Omental fat pad (tissue), 4 donors: ENCODE measurements at places on chromosomes 5 and 9.

DNA sequence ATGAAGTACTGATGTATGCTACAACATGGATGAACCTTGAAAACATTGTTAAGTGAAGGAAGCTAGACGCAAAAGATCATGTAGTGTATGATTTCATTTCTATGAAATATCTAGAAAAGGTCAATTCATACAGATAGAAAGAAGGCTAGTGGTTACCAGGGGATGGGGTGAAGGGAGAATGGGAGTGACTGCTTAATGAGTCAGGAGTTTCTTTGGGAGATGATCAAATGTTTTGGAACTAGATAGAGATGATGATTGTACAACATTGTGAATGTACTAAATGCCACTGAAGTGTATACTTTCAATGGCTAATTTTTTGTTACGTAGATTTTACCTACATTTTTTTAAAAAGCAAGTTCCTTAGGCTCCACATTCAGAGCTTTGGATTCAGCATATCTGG, 14.9 kb upstream of the DELE1 start:
- DNase-seq: no peak

DNA sequence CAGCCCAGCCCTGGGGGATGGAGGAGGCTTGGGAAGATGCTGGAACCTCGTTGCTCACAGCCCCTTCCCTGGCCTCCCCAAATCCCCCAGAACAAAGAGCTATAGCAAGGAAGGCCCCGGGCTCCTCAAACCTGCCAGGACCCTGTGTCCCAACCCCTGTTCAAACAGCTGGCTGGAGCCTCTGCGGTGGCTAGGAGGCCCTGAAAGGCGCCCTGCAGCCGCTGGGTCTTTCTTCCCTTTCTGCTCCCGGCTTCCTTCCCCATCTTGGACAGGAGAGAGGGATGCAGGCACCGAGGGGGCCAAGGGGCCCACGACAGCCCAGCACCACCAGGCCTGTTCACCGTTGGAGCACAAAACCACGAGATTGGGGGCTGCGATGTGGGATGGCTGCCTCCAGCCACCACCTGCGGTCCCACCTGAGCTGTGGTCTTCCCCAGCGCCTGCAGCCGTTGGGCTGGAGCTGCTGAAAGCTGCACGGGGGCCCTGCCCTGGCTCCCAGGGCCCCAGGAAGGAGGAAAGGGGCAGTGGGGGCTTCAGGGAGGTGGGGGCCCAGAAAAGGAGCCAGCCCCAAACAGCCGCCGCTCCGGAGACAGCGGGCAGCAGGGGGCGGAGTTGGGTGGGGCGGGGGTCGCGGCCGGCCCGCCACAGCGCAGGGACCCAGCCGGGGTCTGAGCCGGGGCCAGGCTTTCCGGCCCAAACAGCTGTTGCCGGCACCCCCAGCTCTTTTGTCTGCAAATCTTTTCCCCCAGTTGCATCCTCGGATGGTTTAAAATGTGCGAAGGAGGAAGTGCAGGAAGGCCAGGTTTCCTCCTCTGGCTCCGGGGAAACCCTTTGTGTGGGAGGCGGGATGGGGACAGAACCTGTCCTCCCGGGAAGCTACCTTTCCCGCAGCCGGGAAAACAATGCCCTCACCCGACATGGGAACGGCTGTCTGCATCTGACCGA, 16.1 kb downstream of the NOTCH1 start:
- no peak for DNase-seq

GRCh38 chr9:120138955-120139354, 441.0 kb downstream of the CDK5RAP2 start:
- DNase-seq: no peak

DNA sequence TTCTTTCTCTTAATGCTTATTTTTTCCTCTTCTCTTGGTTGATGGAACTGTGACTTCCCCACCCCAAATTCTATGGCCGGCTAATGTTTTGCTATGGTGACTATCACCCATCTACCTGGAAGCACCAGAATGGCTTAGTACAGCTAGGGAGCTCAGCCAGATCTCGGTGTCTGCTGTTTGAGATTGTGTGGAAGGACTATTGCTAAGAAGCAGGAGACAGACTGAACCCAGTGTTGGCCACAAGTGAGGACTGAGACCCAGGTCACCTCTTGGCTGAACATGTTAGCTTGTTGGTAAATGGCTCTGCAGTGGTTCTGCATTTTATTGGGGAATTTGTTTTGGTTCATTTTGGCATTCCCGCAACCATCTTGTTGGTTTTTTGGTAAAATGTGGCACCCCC, 2.7 kb downstream of the PRRC2B start:
- DNase-seq: no peak

- DNase-seq: no peak
Observed at GRCh38 chr5:112776301-112776856, 38.7 kb downstream of the APC start.

GRCh38 chr5:91535499-91535898, 152.4 kb upstream of the ARRDC3 start:
- DNase-seq: no peak

GRCh38 chr5:118592229-118593002, 395.9 kb downstream of the DTWD2 start:
- no peak for DNase-seq

- DNase-seq: no peak
Observed at GRCh38 chr5:158626718-158627117, 473.0 kb downstream of the EBF1 start.

GRCh38 chr9:79395755-79396154, 176.0 kb upstream of the TLE4 start:
- DNase-seq: no peak

DNA sequence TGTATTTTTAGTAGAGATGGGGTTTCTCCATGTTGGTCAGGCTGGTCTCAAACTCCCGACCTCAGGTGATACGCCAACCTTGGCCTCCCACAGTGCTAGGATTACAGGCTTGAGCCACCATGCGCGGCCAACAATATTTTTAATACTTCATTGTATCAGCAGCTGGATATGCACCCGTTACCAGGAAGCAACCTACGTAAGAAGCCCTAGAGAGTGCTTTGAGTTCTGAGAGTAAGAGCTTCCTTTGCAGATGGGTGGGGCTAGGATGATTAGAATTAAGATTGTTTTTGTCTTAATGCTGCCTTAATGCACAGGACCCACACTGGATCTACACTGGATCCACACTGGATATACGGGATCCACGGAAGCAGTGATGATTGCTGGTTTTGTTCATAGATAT, 123.9 kb upstream of the ABCA1 start:
- no peak for DNase-seq

GRCh38 chr5:91417219-91417618, 34.1 kb upstream of the ARRDC3 start:
- no peak for DNase-seq

DNA sequence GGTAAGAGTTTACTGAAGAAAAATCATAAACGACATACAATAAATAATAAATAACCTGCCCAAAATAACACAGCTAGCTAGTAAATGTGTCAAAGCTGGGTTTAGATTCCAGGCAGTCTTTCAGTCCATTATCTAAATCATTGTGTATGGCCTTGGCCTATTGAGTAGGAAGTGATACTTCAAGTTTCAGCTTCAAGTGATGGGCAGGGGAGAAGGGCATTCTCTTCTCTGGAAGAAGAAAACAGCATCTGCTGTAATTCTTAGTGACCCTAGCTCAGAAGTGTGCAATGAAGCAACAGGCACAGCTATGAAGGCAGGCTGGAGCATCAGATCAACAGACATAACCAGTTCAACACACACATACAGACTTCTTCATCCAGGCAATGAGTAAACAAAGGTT, 42.5 kb downstream of the FNIP1 start:
- DNase-seq: no peak
